ENCODE measurements at places on chromosomes 2 and 18.

DNA sequence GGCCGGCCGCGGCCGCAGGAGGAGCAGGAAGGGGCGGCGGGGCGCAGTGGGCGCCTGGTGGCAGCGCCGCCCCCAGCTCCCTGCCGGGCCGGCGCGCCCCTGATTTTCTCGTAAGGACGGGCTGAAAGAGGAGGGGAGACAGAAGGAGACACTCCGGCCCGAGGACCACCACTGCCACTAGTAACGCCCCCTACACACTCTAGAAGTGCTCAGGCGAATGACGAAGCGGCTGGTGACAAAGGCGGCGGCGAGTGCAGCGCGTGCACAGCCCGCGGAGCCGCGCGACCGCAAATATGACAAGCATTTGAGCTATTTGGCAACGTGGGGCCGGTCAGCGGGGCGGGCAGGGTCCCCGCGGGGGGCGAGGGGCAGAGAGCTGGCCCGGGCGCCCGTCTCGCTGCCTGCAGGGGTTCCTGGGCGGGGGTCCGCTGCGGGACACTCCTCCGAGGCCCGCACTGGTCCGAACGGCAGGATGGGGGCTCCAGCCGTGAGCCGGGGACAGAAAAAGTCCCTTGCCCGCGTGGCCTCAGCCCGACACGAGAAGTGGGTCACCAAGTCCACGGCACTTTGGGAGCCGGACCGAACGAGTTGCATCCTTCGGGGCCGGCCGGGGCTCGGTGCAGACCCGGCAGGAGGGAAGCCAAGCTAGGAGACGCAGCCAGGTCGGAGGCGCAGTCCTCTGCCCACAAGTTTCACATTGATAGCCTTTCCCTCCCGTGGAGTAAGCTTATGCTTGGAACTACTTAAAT lies 524 bp upstream of the SERTAD2 start:
- DNase-seq = peak; percentile 63

DNA sequence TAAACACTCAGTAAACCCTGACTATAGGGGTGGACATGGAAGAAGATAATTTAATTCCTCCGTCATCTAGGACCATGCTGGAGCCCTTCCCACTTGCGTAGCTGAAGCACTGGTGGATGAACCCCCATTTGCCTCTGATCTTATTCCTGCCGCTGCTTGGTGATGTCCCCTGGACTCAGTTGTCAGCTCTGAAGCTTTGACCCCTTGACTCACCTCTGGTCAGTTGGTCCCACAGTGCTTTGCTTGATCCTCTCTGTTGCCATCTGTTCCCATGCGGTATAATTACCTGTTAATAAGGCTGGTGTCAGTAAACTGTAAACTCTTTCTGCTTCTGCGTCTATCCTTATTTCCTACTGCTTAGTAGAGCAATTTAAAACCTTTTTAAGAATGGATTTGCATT lies 126.9 kb downstream of the SPTBN1 start:
- DNase-seq = no peak

GRCh38 chr2:219688560-219689445 lies 61.4 kb downstream of the SLC4A3 start:
- DNase-seq = peak; percentile 64

DNA sequence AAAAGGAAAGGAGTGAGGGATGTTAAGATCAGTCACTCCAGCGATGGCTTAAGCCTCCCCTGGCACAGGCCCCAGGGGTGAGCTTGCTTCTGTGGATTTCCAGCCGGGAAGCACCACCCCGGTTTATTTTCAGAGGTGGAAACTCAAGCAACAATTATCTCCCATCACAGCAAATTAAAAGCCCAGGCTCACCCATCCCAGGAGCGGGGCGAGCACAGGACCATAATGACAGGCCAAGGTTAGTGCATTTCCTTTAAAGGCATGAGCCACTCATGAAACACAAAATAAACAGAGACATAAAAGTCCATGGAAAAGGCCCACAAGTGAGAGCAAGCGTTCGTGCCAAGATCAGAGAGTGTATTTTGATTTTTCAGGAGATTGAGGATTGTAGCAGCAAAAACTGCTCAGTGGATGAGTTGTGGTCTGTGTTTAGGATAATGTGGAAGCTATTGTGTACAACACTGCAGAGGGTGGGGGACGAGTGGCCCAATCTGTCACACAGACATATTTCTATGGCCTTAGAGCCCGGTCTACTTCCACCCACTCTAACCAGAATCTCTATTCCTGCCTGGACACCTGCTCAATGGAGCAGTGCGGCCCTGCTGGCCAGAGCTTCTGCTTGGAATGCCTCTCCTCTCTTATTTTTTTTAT lies 111.4 kb upstream of the CDC42EP3 start:
- DNase-seq = no peak

GRCh38 chr2:188600536-188601210 lies 309.0 kb downstream of the GULP1 start:
- no peak for DNase-seq

GRCh38 chr2:209413311-209414014 lies 10.4 kb upstream of the MAP2 start:
- no peak for DNase-seq

DNA sequence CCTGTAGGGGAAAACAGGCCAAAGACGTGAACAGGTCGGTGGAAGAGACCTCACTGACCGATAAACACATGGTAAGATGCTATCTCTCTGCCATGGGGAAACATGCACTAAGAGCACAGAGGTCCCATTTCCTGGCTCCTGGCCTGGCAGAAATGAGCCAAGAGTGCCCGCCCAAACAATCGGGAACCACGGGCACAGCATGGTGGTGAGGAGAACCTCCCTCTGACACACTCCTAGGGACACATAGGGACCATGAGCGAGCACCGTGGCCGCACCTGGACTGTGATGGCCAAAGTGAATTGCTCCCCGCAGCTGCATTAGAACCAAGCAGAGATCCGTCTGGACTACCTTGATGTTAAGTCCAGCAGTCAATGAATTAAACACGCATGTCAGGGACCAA lies 11.1 kb downstream of the HS6ST1 start:
- no peak for DNase-seq

GRCh38 chr2:75021672-75022071 lies 63.2 kb downstream of the POLE4 start:
- peak; percentile 53 for DNase-seq

DNA sequence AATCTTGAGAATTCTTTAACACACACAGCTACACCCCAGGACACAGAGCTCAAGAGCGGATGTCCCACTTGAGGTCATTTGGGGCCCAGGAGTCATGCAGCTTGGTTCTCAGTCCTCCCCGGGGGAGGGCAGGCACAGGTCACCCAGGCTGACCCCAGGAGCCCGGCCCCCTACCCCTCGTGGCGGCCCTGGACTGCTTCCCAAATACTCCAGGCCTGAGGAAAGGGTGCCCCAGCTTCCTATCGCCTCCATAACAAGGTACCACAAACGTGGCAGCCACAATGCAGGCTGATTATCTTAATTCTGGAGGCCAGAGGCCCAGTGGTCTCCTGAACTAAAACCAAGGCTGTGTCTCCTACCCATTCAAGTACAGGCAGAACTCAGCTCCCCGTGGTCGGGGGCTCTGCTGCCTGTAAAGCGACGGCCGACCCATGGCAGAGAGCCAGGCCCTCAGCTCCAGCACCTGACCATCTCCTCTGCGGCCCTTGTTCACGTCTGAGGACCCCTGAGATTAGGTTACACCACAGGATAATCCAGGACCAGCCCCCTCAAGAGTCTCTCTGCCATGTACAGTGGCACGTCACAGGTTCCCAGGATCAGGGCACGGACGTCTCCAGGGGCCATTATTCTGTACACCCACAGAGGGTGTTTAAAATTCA lies 10.5 kb downstream of the SLC66A2 start:
- DNase-seq = no peak

DNA sequence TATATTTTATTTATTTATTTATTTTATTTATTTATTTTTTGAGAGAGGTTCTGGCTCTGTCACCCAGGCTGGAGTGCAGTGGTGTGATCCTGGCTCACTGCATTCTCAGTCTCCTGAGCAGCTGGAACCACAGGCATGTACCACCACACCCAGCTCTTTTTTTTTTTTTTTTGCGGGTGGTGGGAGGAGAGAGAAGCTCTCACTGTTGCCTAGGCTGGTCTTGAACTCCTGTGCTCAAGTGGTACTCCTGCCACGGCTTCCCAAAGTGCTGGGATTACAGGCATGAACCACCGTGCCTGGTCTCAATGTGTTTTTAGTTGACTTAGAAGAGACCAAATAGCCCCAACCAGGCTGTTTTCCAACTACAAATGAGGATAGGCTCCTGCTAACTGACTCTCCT lies 80.7 kb downstream of the PDCL3 start:
- DNase-seq = no peak

DNA sequence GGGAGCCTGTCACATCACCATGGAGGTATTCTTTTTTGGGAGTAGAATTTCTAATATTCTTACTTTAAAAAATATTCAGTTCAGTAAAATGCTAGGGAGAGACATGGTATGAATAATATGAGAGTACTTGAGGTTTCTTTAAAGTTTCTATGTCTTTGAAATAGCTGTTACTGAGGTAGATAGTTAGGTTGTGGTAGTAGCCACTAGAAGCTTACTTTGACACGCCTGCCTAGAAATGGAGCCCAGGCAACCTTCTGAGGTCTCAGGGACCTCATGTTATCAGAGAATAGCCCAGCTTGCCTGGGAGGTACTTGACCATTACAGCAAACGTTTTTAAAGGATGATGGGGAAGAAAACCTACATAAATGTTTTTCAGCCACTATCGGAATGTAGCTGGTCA lies 131.2 kb downstream of the AGPS start:
- no peak for DNase-seq

- no peak for DNase-seq
Observed at GRCh38 chr2:136242687-136243277, 124.8 kb upstream of the CXCR4 start.

Data from COLO829 (cell line).